Vagina (tissue), 2 donors: ENCODE measurements at places on chromosomes 7 and 10. TPM values are rescaled to one million over a fixed set of nuclear protein-coding genes. Genes with fewer than 3 reads are reported as not detected.

- DNase-seq: no peak
Observed at GRCh38 chr10:114516356-114516755, 112.1 kb upstream of the AFAP1L2 start.

GRCh38 chr10:11824825-11825224 is 1.7 kb downstream of the PROSER2 start:
- no peak for DNase-seq

GRCh38 chr7:36972140-36972518 is 247.8 kb upstream of the AOAH start:
- DNase-seq: no peak

- no peak for DNase-seq
Observed at GRCh38 chr7:18180685-18181084, 153.0 kb upstream of the PRPS1L1 start.

DNA sequence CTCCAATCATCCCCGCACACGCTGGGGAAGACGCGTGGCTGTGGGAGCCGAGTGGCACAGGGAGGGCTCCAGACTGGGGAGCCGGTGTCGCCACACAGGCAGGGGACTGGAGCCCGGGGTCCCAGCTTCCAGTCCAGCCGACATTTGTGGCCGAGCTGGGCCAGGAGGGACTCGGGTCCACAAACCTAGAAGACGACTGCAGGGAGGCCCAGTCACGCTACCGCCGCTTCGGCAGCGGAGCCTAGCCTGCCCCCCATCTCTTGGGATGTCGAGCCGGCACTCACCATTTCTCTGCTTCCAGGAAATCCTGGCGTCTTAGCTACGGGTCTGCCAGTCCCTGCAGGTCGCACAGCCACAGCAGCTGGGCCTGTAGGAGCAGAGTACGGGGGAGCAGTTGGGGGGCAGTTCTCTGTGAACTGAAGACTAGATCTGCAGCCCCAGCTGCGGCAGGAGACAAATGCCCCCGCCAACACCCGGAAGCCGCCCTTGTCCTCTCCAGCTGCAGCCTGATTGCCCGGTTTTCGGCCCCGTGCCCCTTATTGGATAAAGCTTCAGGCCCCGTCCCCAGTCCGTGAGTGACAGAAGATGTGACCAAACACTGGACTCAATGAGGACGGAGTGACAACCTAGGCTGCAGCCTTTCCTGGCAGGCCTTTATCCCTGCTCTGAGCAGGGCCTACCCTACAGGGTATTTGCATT is 270.7 kb downstream of the ZNF33B start:
- no peak for DNase-seq

- DNase-seq: no peak
Observed at GRCh38 chr7:105926131-105926530, 36.9 kb upstream of the CDHR3 start.

GRCh38 chr10:26550774-26551526 is 112.8 kb downstream of the APBB1IP start:
- DNase-seq: no peak

- DNase-seq: no peak
Observed at GRCh38 chr10:21975378-21975990, 28.0 kb downstream of the DNAJC1 start.

GRCh38 chr10:3579845-3580244 is 205.2 kb downstream of the KLF6 start:
- no peak for DNase-seq

DNA sequence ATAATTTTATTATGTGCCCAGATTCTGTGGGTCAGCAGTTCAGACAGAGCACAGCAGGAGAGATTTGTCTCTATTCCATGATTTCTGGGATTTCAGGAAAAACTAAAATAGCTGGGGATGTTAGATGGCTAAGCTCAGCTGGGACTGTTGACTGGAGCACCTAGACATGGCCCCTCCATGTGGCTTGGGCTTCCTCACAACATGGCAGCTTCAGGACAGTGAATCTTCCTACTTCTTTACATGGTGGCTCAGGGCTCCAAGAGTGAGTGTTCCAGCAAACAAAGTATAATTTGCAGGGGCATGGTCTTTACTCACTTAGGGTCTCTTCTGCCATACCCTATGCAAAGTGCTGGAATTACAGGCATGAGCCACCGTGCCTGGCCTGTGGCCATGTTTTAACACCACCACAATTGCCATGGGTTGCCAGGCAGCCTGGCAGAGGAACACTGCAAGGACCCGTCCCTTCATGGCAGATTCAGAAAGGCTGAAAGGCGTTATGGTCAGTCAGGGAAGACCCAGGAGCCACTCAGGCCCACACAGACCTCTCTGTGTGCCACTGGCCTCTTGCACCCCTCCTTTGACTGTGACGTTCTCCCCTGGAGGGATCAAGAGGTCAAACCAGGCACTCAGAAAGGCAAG is 50.8 kb upstream of the ZMIZ1 start:
- no peak for DNase-seq

- no peak for DNase-seq
Observed at GRCh38 chr7:145624618-145625017, 492.0 kb upstream of the CNTNAP2 start.

DNA sequence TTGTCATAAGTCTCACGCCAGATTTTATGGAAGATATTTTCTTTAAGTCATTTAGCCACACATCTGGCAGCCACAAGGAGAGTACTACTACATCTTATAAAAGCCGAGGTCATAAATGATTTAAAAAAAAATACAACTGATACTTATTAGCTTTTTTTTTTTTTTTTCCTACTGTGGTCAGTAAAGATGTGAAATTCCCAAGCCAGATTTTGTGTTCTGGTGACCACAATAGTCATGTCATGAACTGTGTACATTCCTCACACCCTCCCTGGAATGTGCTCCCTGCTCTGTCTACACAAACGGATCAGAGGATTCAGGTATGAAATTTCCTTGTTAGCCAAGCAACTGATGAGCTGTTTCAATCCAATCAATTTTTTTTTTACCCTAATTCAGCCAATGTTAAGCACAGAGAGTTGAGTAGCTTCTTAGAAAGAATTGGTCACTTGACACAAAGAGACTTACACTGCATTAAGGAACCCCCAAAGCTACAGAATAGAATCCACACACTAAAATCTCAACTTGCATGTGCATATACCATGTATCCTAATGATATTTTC is 54.7 kb downstream of the CHRM2 start:
- DNase-seq: no peak

DNA sequence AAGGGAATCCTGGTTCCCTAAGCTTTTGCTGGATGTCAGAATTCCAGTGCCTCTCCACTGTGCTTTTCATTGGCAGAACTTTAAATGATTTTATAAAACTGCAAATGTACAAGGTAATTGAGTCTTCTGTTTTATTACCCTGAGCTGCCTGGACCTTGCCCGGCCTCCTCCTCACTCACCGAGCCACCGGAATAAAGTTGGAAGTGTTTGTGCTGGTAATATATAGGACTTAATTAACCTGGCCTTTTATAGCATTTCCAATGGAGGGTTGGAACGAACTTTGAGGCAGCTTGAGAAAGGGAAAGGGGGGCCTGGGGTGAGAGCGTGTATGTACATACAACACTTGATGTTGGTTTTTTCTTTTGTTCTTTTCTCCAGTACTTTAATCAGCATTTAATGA is 43.4 kb downstream of the ZNF503 start:
- DNase-seq: no peak

DNA sequence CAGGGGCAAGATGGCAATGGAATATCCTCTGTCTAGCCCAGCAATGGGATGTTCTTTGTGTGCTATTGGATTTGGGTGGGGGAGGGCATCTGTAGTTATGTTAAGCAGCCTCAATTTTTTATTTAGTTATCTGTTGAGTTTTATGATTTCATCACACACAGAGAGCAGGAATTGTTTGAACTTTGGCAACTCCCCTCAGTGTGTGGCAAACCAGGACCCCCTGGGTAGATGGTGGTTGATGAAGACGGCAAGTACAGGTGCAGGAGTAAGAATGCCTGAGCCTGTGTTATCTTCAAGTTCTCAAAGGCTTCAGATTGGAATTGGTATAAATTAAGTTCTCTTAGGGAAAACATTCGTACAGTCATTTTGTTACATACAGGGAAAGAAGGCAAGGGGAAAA is 142.4 kb upstream of the SAMD8 start:
- DNase-seq: no peak

DNA sequence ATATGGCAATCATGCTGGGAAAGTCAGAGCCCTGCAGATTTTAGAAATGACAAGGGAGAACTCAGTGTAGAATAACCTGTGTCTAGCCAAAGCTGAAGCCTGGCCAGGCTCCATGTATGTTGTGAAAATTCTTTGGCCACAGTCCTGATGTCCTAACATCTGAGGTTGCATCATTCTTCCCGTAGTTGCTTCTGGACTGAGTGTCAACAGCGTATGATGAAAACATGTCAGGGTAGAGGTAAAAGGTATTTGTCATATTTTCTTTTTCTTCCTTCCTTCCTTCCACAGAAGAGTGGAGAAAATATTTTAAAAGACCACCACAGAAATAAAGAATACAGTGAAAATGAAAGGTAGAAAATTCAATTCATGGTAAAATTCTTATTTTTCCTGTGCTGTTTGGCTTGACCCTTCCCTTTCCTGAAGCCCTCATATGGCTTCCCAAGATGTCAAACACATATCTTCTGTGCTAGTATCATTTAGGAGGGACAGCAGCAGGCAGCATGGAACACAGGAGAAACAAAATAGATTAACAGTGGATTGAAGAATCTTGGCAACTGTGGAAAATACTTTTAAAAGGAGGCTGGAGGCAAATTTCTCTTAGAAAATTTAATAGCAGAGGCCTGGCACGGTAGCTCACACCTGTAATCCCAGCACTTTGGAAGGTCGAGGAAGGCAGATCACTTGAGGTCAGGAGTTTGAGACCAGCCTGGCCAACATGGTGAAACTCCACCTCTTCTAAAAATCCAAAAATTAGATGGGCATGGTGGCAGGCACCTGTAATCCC is 18.9 kb upstream of the NRBF2 start:
- DNase-seq: peak; percentile 92

DNA sequence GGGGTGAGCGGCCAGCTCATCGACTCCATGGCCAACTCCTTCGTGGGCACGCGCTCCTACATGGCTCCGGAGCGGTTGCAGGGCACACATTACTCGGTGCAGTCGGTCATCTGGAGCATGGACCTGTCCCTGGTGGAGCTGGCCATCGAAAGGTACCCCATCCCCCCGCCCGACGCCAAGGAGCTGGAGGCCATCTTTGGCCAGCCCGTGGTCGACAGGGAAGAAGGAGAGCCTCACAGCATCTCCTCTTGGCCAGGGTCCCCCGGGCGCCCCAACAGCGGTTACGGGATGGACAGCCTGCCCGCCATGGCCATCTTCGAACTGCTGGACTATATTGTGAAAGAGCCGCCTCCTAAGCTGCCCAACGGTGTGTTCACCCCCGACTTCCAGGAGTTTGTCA is 17.4 kb upstream of the TSPAN33 start:
- DNase-seq: no peak

- DNase-seq: peak; percentile 87
Observed at GRCh38 chr10:1156921-1157614, 100.9 kb downstream of the WDR37 start.

DNA sequence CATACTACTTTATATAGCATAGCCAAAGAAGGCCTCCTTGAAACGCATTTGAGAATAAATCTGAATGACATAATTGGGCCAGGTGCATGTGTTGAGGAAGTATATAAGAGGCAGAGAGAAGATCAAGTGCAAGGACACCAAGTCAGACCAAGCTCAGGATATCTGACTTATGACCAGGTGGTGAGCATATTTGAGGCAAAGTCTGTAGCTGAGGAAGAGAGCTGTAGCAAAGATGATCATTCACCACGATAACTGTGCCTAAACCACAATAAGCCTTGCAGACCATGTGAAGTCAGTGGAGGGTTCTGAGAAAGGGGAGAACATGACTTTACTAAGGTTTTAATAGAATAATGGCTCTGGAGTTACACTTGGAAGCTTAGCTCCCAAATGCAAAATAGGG is 292.3 kb downstream of the SORCS1 start:
- DNase-seq: no peak

DNA sequence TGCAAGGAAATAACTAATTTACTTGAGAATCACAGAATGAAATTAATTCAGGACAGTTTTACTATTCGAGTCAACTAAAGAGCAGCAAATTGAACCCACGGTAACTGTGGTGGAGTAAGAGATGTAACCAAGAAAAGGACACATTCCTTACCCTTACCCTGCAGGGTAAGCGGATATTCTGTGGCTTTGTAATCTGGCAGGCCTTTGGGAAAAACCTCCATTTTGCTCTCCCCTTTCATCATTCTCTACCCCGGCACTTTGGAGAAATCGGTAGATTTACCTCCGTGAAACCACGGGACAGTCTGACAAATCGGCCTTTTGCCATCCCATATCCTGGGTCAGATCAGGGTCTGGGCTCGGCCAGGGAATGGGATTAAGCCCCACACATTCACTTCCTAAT is 18.4 kb downstream of the RCC1L start:
- DNase-seq: no peak

DNA sequence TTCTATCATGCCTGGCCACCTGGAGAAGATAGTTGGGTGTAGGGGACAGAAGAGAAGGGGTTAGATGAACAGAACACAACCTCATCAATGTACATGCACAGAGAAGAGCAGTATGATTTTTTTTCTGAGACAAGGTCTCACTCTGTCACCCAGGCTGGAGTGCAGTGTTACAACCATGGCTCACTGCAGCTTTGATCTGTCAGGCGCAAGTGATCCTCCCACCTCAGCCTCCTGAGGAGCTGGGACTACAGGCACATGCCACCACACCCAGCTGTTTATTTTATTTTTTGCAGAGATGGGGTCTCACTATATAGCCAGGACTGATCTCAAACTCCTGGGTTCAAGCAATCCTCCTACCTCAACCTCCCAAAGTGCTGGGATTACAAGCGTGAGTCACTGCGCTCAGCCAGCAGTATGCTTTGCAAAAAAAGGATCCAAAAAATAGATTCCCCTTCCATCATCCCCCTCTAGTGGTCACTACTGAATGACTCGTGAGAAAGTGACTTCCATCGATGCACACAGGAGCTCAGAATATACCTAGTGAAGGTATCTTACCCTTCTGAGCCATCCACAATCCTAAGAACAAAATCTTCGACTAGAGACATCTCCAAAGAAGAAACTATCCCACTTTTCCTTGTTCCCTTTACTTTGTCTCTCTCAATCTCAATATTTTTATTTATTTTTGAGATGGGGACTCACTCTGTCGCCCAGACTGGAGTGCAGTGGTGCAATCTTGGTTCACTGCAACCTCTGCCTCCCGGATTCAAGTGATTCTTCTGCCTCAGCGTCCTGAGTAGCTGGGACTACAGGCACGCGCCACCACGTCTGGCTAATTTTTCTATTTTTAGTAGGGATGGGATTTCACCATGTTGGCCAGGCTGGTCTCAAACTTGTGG is 21.0 kb downstream of the ZCWPW1 start:
- no peak for DNase-seq

Gene GPER1
- 8.3 TPM for total RNA-seq

Gene STARD3NL
- total RNA-seq: 29.5 TPM

Gene TEX47
- total RNA-seq: not detected

Gene HGF
- 15.0 TPM for total RNA-seq

Gene TRPV5
- not detected for total RNA-seq

Gene ENTPD1
- total RNA-seq: 17.7 TPM

Gene CRTAC1
- total RNA-seq: 2.5 TPM

Gene DGKI
- total RNA-seq: 1.2 TPM

Gene SPDYE6
- not detected for total RNA-seq

Gene PRPS1L1
- total RNA-seq: not detected

Gene AKR1C8
- total RNA-seq: not detected

Gene CLRN3
- not detected for total RNA-seq

Gene ENO4
- total RNA-seq: not detected
